Smooth muscle cell of the coronary artery (primary cell): ENCODE measurements at places on chromosomes 16 and 17. TPM values are rescaled to one million over a fixed set of nuclear protein-coding genes. Genes with fewer than 3 reads are reported as not detected.

The CA10 gene
- total RNA-seq: not detected in 2 replicates

The RHBDF1 gene
- total RNA-seq: 27.8 and 35.7 TPM in 2 replicates

The KRTAP3-1 gene
- not detected in 2 replicates for total RNA-seq

The CLDN7 gene
- 0.70 and 1.6 TPM in 2 replicates for total RNA-seq

The PRR11 gene
- total RNA-seq: 0.23 and 3.7 TPM in 2 replicates

The KRT13 gene
- total RNA-seq: not detected in 2 replicates

The PIK3R5 gene
- not detected in 2 replicates for total RNA-seq

The CNP gene
- 51.1 and 97.1 TPM in 2 replicates for total RNA-seq

The DHX8 gene
- total RNA-seq: 29.6 and 38.0 TPM in 2 replicates

The ZFP3 gene
- total RNA-seq: 0.47 and 0.90 TPM in 2 replicates

The NPIPB6 gene
- 0.30 TPM in 1 of 2 replicates, not detected in the other for total RNA-seq

The C17orf50 gene
- not detected in 2 replicates for total RNA-seq

The ACSM5 gene
- not detected in 2 replicates for total RNA-seq

The OTOP2 gene
- total RNA-seq: not detected in 2 replicates

The KCNJ12 gene
- total RNA-seq: under 0.01 and 24.8 TPM in 2 replicates

The CBX4 gene
- 6.7 and 9.7 TPM in 2 replicates for total RNA-seq

The GLP2R gene
- total RNA-seq: not detected in 2 replicates

The ZP2 gene
- not detected in 2 replicates for total RNA-seq

The KCNH4 gene
- 0.12 TPM in 1 of 2 replicates, not detected in the other for total RNA-seq

The ODAD4 gene
- 0.35 and 0.90 TPM in 2 replicates for total RNA-seq

The GAN gene
- 6.5 and 8.7 TPM in 2 replicates for total RNA-seq

The CFAP97D1 gene
- under 0.01 TPM in 1 of 2 replicates, not detected in the other for total RNA-seq

The PHOSPHO1 gene
- total RNA-seq: 0.45 TPM in 1 of 2 replicates, not detected in the other

The C16orf92 gene
- not detected in 2 replicates for total RNA-seq

The CRISPLD2 gene
- total RNA-seq: 0.98 and 2.8 TPM in 2 replicates

The TEX14 gene
- 0.08 TPM in 1 of 2 replicates, not detected in the other for total RNA-seq

The CACNA1G gene
- under 0.01 and 4.8 TPM in 2 replicates for total RNA-seq

The MYH2 gene
- total RNA-seq: not detected in 2 replicates

The PIK3R6 gene
- not detected in 2 replicates for total RNA-seq
